NCI-H1694 (cell line): ENCODE measurements at places on chromosomes 1 and 21.

- peak; percentile 47 for DNase-seq
Measured at GRCh38 chr1:235074523-235075047, 54.1 kb downstream of the TOMM20 start.

DNA sequence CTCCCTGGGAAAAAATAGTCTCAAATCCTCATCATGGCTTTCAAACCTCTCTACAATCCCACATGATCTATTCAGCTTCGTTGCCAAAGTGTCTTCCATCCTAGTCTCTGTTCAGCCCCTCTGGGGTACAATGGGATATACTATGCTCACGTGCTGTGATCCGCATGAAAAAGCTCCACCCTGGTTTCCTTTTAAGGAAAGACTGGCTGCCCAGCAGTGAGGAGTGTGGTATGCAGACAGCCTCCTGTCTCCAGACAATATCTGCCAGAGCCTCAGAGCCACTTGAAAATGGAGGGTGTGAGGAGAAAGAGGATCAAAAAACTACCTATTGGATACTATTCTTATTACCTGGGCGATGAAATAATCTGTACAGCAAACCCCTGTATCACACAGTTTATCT, 194.5 kb downstream of the LHX8 start:
- no peak for DNase-seq

DNA sequence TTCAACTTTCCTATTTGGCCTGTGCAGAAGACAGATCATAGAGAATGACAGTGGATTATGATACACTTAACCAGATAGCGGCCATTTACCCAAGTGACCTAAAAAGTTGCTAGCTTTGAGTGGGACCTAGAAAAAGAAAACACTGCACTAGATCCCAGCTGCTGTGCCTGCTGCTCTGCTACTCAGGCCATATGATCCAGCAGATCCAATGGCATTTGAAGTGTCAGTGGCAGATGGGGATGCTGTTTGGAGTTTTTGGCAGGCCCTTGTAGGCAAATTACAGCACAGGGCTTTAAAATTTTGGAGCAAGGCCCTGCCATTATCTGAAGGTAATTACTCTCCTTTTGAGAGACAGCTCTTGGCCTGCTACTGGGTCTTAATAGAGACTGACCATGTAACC, 74.0 kb upstream of the KCNE2 start:
- DNase-seq = no peak

- DNase-seq = no peak
Measured at GRCh38 chr1:158930504-158930903, 848 bp upstream of the PYHIN1 start.

DNA sequence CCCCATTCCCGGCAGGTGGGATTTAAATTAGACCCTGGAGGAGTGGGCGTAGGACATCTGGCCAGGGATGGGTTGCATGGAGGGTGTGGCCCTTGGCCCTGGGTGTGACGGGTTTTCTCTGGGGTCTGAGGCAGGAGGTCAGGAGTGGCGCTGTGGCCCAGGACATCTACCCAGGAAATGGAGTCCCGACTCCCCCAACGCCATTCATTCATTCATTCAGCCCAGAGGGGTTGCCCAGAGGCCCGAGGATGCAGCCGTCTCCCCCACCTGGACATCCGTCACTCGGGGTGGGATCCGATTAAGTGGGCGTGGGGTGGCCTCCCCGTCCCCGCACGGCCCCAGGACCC, 663 bp downstream of the ATP13A2 start:
- no peak for DNase-seq

GRCh38 chr1:76330991-76331603, 256.6 kb downstream of the ST6GALNAC3 start:
- DNase-seq = peak; percentile 45

DNA sequence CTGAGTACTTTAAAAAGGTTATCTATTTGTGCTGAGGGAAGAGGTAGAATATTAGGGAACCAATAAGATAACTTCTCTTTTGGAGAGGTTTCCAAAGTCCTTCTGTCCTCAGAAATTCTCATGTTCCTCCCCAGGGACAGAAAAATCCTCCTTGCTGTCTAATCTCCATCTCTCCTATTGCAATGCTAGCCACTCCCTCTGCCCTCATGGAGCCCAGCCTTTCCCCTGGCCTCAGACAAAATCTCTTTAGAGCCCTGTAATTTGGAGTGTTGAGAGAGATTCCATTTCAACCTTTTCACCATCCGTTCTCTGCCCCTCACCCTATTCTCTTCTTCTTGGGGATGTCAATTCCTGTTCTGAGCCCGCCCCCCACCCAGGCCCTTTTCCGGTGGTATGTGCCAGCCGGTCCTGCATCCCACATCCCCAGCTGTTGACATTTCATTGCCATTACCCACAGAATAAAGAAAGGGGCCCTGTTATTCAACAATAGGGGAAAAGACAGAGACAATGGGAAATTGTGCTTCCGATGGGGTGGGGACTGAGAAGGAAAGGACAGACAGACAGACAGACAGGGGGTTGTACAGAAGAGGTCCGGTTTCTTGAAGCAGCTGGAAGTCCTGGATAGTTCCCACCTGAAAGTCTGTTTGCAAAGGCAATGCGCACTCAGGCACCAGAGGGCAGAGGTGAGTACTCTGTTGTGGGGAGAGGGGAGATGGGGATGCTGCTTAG, at the start of gene HAPLN2:
HAPLN2 (plus strand) TSS at position 563 of the 729 bp plus-strand sequence. CDS start 4,076 bp downstream, outside the sequence.
- peak; percentile 75 for DNase-seq

DNA sequence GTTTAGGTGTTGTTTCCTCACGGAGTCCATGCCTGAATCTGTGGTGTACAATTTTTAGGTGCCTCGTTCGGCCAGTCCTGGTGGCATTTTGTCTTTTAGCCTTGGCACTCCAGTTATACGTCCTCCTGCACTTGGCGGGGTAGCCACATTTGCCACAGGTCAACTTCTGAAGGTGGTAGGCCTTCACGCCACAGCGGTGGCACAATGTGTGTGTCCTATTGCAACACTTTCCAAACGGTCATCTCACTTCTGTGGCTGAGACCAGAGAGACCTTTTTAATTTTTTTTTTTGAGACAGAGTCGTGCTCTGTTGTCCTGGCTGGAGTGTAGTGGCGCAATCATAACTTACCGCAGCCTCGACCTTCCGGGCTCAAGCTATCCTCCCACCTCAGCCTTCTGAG, 49.1 kb downstream of the CAMTA1 start:
- DNase-seq = no peak

DNA sequence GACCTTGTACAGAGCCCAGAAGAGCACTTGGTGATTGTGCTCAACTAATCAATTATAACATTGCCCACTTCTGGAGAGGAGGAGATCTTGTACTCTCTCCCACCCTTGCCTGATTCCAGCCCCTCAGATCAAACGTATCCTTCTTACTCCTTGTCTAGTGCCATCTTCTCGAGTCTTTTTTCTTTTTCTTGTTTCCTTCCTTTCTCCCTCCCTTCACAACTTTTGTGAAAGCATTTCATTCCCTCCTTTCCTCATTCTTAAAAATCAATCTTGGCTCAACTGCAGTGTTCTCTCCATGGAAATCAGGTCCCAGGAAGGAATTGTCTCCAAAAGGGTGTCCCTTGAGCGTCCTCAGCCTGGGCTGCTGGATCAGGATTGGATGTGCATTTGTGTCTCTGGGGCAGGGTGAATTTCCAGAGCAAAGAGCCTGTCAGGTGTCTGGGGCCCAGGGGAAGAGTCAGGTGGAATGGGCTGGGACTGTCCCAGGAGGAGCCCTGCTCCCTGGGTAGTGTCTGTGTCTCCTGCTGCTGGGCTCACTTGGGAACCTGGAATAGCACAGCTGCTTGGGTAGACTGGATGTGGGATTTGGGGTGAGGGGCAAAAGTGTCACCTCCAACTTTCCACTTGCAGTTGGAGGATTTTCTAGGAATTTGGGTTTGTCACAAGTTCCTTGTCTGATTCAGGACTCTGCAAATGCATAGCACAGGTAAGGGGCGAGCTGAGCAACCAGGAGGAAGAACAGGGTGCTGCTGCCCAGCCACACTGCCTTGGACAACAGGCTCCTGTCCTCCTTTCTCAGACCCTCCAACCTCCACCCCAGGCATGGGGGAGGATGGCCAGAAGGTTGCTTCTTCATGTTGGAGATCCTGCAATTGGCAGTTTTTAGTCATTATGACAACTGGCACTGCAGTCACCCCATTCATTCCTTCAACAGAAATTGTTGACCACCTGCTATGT, 3.3 kb downstream of the SOX13 start:
- no peak for DNase-seq

DNA sequence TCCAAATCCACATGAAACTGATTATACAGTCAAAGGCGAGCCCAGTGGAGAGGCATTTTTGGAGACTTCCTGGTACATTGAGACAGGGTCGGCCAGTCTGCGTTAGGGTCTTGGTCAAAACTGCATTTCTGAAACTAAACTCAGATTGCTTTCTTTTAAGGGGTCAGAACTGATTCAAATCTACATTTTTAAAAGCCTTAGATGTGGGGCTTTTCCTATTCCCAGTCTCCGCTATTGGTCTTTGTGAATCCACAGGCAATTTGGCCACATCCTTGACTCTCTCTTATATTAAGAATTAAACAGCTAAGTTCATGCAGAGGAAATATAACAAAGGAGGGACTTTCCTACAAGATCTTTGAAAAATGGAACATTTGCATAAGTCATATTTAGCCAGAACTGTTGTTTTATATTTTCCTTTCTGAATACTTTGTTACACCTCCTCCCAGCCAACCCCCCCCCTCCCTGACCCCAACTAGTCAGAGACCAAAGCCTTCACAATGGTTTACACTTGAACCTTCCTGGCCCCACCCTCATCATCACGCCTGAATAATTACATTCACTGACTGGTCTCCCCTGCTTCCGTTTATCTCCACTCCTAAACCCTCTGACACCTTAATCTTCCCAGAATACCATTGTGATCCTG, 30.9 kb downstream of the SELL start:
- DNase-seq = no peak

GRCh38 chr1:153536671-153537375, 1.0 kb upstream of the S100A6 start:
- no peak for DNase-seq

GRCh38 chr1:186740324-186740723, 60.1 kb upstream of the PTGS2 start:
- no peak for DNase-seq

- no peak for DNase-seq
Measured at GRCh38 chr1:230985711-230986110, 6.8 kb downstream of the ARV1 start.

- DNase-seq = no peak
Measured at GRCh38 chr21:19999369-20000272, 998.6 kb upstream of the NCAM2 start.

DNA sequence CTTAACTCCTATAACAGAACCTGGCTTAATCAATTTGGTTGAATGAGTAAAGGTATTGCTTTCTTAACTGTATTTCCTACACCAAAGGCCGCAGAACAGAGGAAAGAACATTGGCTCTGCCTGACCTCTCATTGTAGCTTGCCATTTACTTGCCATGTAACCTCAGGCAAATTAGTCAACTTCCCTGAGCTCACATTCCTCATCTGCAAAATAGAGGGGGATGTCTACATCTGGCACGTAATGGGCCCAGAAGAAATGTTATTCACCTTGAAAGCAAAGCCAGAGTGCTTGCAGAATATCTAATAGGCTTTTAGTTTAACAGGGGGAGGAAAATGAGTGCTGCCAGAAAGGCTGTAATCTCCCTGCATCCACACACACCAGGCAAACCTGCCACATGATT, 44.3 kb downstream of the LAMC2 start:
- no peak for DNase-seq

GRCh38 chr1:176897350-176898236, 266.9 kb downstream of the ASTN1 start:
- peak; percentile 69 for DNase-seq

DNA sequence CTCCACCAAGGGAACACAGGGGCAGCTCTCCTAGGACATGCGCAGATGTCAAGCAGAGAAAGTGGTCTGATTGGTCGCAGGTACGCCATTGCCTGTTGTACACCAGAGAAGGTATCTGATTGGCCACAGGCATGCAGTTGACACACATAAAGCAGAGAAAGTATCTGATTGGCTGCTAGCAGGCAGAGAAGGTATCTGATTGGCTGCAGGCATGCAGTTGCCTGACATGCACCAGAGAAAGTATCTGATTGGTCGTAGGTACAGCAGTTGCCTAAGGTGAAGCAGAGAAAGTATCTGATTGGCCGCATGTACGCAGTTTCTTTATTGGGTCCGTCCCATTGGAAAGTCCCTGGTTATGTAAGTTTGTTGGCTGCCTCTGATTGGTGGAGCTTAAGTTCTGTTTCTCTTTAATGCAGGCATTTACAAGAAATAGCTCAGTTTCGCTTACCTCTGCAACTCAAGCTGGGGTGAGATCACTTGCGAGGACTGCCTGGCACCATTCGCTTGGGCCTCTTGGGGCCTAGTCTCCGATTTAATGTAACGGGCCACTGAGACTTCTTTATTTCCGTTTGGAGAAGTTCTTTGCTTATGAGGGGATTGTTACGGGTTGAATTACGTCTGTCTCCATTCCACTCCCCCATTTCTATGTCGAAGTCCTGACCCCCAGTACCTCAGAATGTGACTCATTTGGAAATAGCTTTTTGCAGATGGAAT, 74.2 kb downstream of the SIK1 start:
- no peak for DNase-seq

DNA sequence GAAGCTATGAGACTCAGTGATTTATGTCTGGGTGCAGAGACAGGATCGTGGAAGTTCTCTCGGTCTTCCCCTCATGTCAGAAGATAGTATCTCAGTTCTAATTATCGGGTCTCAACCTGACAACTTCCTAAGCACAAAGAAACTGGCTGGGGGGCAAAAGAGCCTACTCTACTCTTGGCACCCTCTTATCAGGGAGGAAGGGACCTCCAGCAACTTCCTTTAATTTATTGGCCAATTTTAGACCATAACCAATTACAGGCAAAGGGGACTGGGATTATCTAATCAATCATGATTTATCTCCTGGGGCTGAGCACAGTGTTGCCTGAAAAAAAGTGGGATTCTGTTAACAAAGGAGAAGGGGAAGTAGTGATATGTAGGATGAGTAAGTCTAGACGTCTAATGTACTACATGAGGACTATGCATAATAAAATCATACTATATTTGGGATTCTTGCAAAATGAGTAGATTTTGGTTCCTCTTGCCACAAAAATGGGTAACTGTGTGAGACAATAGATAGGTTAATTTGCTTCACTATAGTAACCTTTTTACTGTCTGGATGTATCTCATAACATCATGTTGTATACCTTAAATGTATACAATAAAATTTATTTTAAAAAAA, 98.8 kb downstream of the ZFYVE9 start:
- DNase-seq = no peak

- no peak for DNase-seq
Measured at GRCh38 chr1:159175571-159175970, 4.2 kb downstream of the CADM3 start.
